ENCODE measurements at places on chromosomes 6 and 20. TPM values are rescaled to one million over a fixed set of nuclear protein-coding genes. Genes with fewer than 3 reads are reported as not detected.

DNA sequence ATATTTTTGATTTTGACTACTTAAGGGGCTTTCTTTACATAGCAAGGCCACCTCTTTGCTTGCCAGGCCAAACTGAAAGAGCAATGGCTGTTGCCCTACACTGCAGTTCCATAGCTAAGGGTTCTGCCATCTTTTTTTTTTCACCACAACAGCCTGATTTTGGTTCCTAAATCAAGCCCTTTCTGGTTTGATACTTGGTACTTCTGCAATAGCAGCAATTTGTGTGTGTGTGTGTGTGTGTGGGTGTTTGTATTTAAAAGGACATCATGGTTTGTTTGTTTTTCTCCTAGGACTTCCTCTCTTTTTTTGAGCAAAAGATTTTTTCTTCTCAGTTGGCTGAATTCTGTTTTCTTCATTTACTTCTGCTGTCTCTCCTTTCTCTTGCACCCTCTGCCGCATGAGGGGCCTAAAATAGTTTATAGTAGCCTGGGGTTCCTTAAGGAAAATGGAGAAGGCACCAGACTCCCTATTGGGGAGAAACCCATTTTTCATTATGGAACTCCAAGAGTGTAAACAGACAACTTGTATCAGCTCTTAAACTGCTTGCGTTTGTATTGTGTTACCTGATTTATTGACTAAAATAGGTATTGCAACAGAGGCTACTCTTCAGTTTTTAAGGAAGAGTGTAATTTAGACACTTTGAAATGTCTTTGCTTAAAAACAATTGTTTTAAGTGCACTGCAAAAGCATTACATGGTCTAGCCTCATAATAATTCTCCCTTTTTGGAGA is 12.2 kb upstream of the GCLC start:
- no peak for DNase-seq
- H3K27me3 ChIP-seq, result no peaks in the 10 kb centered on the region
- H3K27ac ChIP-seq, result no peak overlapping the region
- H3K4me3 ChIP-seq, result no peak overlapping the region
- H3K36me3 ChIP-seq, result peaks cover 7% of the 10 kb centered on the region

- H3K4me1 ChIP-seq, result peaks cover 40% of the 10 kb centered on the region
- no peaks in the 10 kb centered on the region for H3K36me3 ChIP-seq
- H3K27ac ChIP-seq, result no peak overlapping the region
Observed at GRCh38 chr20:60586269-60587050, 628.2 kb downstream of the CDH26 start.

DNA sequence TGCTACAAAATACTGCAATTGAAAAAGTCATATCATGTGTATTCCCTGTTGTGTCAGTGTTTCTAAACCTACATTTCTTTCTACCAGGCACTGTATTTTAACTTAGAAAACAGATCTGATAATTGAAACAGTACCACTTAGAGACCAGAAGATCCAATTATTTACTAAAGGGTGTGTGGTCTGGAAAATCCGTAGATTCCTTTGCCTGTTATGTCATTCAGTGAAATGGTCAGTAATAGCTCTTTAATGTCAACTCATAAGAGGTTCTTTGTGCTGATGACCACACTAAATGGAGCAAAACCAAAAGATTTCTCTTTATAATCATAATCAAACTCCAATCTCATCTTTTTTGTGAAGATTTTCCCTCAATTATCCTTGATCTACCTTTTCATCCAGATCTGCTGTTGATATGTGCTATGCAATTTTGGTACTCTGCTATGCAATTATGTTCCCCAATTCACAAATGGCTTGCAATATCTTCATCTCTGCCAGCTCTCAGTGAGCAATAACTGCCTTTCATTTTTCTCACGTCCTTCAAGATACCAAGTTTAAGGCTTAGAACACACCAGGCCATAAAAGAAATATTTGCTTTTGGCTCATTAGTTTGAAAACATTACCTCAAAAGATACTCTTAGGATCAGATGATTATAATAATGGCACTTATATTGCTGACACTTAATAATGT is 165.5 kb downstream of the MOXD1 start:
- H3K27me3 ChIP-seq, result no peaks in the 10 kb centered on the region
- H3K27ac ChIP-seq, result no peak overlapping the region
- no peak for DNase-seq
- no peaks in the 10 kb centered on the region for H3K36me3 ChIP-seq
- no peak overlapping the region for H3K4me3 ChIP-seq

GRCh38 chr6:119209452-119210205 is 131.2 kb upstream of the FAM184A start:
- DNase-seq, result no peak
- no peaks in the 10 kb centered on the region for H3K27me3 ChIP-seq
- H3K4me1 ChIP-seq, result no peaks in the 10 kb centered on the region
- H3K36me3 ChIP-seq, result no peaks in the 10 kb centered on the region
- H3K27ac ChIP-seq, result no peak overlapping the region
- no peak overlapping the region for H3K4me3 ChIP-seq

GRCh38 chr20:19497064-19497463 is 261.0 kb upstream of the RIN2 start:
- H3K27me3 ChIP-seq, result peaks cover 6% of the 10 kb centered on the region
- no peak overlapping the region for H3K27ac ChIP-seq
- H3K4me1 ChIP-seq, result no peaks in the 10 kb centered on the region
- H3K36me3 ChIP-seq, result no peaks in the 10 kb centered on the region

DNA sequence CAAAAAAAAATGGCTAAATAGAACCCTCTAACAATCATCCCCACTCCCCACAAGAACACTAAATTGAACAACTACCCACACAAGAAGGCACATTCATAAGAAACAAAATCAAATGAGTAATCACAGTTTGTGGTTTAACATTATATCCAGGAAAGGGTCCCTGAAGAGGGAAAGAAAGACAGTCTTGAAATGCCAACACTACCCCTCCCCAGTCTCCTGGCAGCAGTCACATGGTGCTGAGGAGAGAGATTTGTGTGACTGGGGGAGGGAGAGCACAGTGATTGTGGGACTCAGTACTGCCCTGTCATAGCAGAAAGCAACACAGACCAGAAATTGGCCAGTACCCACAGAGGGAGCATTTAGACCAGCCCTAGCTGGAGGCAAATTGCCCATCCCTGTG is 443.7 kb upstream of the BTBD3 start:
- no peak overlapping the region for H3K4me3 ChIP-seq
- H3K27ac ChIP-seq, result no peak overlapping the region
- DNase-seq, result no peak
- H3K36me3 ChIP-seq, result peaks cover 16% of the 10 kb centered on the region

GRCh38 chr20:45946149-45946970 is 11.9 kb downstream of the PCIF1 start:
- peak overlapping the region; percentile 35 for H3K27ac ChIP-seq
- H3K4me1 ChIP-seq, result no peaks in the 10 kb centered on the region
- DNase-seq, result no peak

DNA sequence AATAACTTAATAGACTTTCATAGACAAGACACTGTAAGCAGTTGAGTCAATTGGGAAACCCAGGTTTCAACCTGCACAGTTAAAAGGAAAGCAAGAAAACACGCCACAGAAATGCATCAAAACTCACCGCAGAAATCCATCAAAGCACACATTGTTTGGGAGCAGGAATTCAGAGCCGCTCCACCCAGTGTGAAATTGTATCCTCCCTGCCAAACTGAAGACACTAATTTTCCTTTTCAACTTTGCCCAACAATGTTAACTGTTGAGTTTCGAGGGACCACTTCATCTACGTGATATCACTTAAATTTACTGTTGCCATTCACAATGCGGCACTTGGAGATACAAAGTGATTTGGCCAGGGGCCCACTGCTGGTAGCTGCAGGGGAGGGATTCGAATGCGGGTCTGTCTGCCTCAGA is 92.7 kb downstream of the DACT2 start:
- H3K27ac ChIP-seq, result no peak overlapping the region
- no peak for DNase-seq
- no peak overlapping the region for H3K4me3 ChIP-seq
- no peaks in the 10 kb centered on the region for H3K36me3 ChIP-seq
- peaks cover 34% of the 10 kb centered on the region for H3K4me1 ChIP-seq
- no peaks in the 10 kb centered on the region for H3K27me3 ChIP-seq

DNA sequence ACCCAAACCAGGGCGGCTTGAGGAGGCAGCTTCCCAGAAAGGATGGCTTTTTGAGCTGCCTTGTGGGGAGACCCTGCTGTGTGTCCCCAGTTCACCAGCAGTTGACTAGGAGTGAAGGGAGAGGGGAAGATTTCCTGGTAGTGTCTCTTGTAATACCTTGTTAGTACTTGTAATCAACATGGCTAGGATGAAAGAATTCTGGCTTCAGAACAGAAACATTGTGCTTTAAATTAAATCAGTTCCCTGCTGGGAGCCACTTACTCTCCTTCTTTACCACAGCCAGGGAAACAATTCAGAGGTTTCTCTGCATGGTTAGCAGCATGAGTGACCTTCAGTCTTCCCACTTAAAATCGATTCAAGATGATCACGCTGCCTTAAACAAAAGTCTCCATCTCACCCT is 525.4 kb upstream of the ID4 start:
- no peak for DNase-seq
- no peaks in the 10 kb centered on the region for H3K27me3 ChIP-seq
- H3K4me3 ChIP-seq, result peak overlapping the region; percentile 58
- H3K4me1 ChIP-seq, result peaks cover 52% of the 10 kb centered on the region
- H3K36me3 ChIP-seq, result peaks cover 17% of the 10 kb centered on the region

DNA sequence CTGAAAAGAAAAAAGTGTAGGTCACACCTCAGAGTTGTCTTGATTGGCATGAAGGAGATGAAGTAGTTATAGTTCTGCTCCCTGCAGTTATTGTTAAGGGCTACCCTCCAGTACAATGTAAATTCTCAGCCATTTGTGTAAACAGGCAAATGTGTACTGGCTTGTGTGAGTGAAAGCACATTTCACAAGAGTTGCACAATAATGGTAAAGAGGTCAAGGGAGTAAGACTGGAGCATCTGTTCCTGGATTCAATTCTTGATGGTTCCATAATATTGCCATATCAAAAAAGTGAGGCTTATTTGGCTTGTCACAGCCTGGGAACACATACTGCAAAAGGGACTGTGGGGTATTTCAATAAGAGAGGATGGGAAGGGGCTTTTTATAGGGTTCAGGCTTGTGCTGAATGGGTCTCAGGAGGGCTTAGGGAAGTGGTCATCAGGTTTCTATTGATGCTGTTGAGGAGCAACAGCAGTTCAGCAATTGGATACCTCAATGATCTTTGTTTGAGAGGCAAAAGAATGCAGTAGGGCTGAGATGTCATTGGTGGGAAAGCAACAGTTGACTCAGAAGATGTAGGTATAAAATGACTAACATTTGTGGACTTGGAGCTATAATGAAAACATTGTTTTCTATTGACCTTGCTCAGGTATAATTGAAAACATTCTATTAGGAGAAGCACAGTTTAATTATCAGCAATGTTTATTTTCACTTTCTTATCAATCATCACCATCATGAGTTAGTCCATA is 402.6 kb downstream of the BCKDHB start:
- no peak overlapping the region for H3K4me3 ChIP-seq
- H3K36me3 ChIP-seq, result no peaks in the 10 kb centered on the region
- no peak overlapping the region for H3K27ac ChIP-seq
- H3K27me3 ChIP-seq, result no peaks in the 10 kb centered on the region

- H3K27ac ChIP-seq, result no peak overlapping the region
- H3K4me3 ChIP-seq, result no peak overlapping the region
- H3K4me1 ChIP-seq, result no peaks in the 10 kb centered on the region
- DNase-seq, result no peak
- no peaks in the 10 kb centered on the region for H3K27me3 ChIP-seq
Observed at GRCh38 chr6:131876545-131876944, 68.7 kb downstream of the ENPP1 start.

DNA sequence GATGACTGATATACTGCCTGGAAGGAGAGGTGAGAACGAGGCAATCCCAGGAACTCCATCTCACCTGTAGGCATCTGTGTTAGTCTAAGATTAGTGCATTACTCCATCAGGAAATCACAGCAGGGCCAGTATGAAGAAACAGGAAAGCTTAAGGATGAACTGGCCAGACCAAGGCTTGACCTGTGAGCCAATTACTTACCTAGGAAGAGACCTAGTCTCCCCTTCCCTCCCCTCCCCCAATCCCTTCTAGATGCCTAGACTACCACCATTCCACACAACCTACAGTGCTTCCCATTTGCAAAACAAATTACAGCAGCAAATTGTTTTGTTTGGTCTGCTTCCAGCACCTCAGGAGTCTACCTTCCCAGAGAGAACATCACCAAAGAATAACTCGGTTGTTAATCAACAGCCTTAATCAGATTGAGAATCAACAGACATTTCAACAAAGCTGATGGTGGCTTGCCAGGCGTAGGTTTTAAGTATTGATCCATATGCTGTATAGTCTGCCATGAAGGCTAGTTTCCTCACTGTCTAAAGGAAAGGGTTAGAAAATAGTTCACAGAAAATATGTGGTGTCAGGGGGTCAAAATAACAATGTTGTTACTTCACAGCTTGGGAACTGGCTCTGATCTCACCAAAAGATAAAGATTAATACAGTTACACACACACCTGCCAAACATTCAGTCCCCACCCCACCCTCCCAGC is 10.1 kb downstream of the PKHD1 start:
- H3K27ac ChIP-seq, result no peak overlapping the region
- no peak overlapping the region for H3K4me3 ChIP-seq
- no peaks in the 10 kb centered on the region for H3K36me3 ChIP-seq
- no peaks in the 10 kb centered on the region for H3K4me1 ChIP-seq
- no peak for DNase-seq
- H3K27me3 ChIP-seq, result peaks cover 14% of the 10 kb centered on the region

The TMEM244 gene
- not detected for total RNA-seq

The CTAGE9 gene
- not detected for total RNA-seq

The CYP21A2 gene
- total RNA-seq, result 0.23 TPM

The TBX18 gene
- 0.47 TPM for total RNA-seq

The GSTA3 gene
- total RNA-seq, result not detected

The HLA-DPB1 gene
- 20.4 TPM for total RNA-seq

The TREM1 gene
- total RNA-seq, result not detected

The TRIM15 gene
- total RNA-seq, result not detected

Measured in neural crest cell (in vitro differentiated cells).